ENCODE measurements at places on chromosomes 6 and 20.

DNA sequence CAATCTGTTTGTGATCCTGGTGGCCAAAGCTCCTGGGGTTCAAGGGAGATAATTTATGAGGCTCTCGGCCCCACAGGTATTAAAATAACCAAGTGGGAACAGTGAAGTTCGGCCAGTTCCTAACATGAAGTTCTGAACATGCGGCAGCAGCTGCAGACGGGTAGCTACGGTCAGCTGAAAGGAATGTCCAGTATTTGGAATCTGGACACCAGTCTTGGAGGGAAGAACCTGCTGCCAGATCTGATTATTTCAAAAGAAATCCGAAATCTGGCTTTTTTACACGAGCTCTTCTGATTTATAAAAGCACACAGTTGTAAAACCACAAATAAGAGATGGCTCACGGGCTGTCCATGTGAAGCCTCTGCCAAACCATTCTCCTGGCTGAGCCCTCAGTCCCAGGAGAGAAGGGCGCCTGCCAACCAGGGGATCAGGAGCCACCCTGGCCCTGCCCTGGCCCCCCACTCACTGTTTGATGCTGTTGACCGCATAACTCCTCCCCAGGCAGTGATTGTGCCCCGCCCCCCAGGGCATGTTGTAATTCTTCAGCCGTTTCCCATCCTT lies 28.2 kb upstream of the KCNB1 start:
- DNase-seq, result peak; percentile 27

GRCh38 chr6:72421387-72421786 lies 200.5 kb upstream of the KCNQ5 start:
- DNase-seq, result no peak

GRCh38 chr6:142679907-142680700 lies 264.9 kb downstream of the HIVEP2 start:
- no peak for DNase-seq

DNA sequence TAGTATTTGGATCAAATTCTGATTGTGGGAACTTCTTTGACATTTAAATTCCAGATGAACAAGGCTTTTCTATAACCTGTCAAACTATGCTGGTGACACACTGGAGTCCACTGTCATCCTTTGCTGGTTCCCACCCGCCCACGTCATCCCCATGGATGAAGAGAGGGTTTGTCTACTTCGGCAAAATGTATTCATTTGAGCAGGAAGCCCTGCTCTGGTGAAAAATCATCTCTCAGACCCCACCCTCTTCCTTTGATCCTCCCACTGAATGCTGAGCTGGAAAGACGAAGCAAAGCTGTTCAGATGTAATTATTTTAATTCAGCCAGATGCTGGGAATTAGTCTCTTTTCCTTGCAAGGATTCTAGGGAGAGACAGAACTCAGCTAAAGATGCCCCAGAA lies 50.5 kb downstream of the CPNE5 start:
- no peak for DNase-seq

- DNase-seq, result no peak
These were observed 44.1 kb downstream of the SCP2D1 start for GRCh38 chr20:18857640-18858039.

GRCh38 chr6:159969204-159969912 lies 476 bp downstream of the IGF2R start:
- DNase-seq, result no peak

DNA sequence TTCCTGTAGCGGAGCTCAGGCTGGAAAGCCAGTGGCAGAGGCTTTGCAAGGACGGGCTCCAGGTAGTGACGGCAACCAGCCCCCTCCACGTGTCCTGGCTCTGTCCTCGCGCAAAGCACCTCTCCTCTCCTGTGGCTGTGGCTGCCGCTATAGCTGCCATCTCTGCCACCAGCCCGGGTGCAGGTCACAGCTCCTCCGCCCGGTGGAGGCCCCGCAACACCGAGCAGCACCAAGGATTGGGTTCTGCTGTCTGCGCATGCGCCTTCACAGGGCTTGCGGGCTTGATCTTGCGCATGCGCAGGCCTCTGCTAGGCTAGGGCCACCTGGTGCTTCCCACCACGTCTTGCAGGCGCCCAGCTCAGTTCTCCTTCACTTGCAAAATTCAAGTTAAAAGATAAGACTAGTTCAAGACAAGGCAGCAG lies 625.4 kb downstream of the QKI start:
- DNase-seq, result peak; percentile 19

DNA sequence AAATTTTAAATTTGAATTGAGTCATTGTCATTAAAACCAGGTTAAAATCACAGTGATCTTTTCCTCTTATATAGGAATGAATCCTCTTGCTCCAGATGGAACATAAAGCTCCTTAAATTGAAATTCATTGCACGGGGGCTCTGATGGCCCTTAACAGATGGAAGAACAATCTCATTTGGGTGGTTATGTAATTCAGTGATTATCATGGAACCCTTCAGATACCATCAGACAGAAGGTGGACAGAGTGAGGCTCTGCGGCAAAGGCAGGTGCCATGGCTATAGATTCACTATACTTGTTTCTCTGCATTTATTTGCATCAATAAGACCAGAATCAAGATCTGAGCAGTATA lies 17.8 kb upstream of the RNF182 start:
- DNase-seq, result no peak

GRCh38 chr20:24915892-24916291 lies 33.2 kb upstream of the CST7 start:
- peak; percentile 12 for DNase-seq

GRCh38 chr20:47040506-47041125 lies 146.0 kb downstream of the EYA2 start:
- no peak for DNase-seq

DNA sequence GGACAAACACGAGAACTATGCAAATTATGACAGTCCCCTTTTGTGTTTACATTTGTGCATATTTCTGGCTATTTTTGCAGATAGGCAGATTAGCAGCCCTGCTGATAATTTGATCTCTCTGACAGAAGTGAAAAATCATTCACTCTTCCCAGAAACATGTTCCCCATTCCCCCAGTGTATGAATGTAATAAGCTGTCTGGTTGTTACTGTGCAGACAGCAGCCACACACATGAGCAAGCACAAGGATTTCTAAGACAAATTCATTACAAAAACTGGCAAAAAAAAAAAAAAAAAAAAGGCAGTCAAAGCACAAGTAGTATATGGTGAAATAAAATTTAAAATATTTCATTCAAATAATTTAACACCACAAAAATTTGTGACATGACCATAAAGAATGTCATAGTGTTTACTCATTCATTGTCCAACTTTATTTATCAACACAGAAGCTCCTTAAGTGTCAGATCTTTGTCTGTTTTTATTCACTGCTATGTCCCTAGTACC lies 95.5 kb upstream of the VGLL2 start:
- DNase-seq, result no peak

GRCh38 chr6:108097882-108098281 lies 23.3 kb upstream of the OSTM1 start:
- no peak for DNase-seq

- no peak for DNase-seq
These were observed 254.4 kb downstream of the NRN1 start for GRCh38 chr6:5752391-5752680.

- DNase-seq, result no peak
These were observed 304.6 kb downstream of the CDH4 start for GRCh38 chr20:61556673-61557072.

- no peak for DNase-seq
These were observed 118.8 kb upstream of the ZNF217 start for GRCh38 chr20:53712212-53712977.

DNA sequence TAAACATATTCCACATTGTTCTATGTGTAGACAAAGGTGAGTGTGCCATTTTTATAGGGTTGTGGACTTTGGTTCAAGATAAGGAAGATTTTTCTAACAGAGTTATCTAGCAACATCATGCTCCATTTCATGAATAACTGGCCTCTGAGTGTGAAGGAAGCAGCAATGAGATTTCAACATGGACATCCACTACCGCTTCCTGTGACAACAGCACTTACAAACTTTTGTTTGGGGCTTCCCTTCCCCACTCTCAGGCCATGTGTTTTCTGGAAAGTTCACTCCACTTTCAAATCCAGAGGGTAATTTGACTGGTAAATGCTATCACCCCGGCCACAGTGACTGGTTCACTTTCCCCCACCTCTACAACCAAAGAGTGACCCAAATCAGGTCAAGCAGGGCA lies 38.1 kb upstream of the PROKR2 start:
- no peak for DNase-seq

- DNase-seq, result no peak
These were observed 19.3 kb downstream of the SLC13A3 start for GRCh38 chr20:46631874-46632446.

- peak; percentile 48 for DNase-seq
These were observed 39.1 kb downstream of the EPB41L2 start for GRCh38 chr6:131023834-131024504.

GRCh38 chr20:58287638-58288037 lies 21.9 kb upstream of the RAB22A start:
- DNase-seq, result no peak

GRCh38 chr6:20444786-20445271 lies 43.1 kb downstream of the E2F3 start:
- no peak for DNase-seq

DNA sequence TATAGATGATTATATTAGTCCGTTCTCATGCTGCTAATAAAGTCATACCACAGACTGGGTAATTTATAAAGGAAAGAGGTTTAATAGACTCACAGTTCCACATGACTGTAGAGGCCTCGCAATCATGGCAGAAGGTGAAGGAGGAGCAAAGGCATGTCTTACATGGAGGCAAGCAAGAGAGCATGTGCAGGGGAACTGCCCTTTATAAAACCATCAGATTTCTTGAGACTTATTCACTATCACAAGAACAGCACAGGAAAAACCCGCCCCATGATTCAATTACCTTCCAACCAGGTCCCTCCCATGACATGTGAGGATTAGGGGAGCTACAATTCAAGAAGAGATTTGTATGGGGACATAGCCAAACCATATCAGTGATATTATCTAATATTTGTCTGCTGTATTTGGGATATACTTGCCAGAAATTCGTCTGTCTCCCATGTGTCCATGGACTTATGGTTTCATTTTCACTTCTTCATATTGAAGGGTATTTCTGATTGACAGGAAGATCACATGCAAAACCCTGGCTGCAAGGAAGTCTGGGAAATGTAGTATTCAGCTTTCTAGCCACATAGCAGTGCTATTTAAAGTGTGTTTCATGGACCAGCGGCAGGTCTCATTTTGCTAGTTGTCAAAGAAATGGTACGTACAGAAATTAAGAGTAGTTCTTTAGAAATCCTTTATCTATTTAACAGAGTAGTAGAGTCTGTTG lies 50.5 kb upstream of the PAK5 start:
- no peak for DNase-seq

- DNase-seq, result no peak
These were observed 4.2 kb downstream of the MOG start for GRCh38 chr6:29661071-29661470.

- DNase-seq, result peak; percentile 60
These were observed 1.2 kb downstream of the TRAF3IP2 start for GRCh38 chr6:111604259-111605099.

DNA sequence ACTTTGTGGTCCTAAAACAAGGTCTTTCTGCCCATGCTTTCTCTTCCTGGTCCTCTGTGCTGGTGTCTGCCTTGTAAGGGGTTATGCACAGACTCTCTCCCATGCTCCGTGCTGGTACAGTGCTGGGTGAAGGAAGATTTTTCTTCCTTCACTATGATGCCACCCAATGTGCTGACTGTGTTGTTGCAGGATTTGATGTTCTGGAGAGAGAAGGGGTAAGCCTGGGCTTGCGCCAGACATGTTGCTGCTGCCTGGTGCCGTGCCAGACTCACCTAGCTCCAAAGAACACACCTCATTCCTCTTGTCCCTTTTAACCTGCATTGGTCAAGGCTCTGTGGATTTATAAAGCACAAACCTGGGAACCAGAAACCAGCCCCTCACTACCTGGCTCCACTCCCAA lies 28.4 kb upstream of the ARMH2 start:
- DNase-seq, result no peak

- no peak for DNase-seq
These were observed 19.6 kb downstream of the TTBK1 start for GRCh38 chr6:43262780-43263313.

- DNase-seq, result no peak
These were observed 5.6 kb downstream of the NR2E1 start for GRCh38 chr6:108171291-108171917.

DNA sequence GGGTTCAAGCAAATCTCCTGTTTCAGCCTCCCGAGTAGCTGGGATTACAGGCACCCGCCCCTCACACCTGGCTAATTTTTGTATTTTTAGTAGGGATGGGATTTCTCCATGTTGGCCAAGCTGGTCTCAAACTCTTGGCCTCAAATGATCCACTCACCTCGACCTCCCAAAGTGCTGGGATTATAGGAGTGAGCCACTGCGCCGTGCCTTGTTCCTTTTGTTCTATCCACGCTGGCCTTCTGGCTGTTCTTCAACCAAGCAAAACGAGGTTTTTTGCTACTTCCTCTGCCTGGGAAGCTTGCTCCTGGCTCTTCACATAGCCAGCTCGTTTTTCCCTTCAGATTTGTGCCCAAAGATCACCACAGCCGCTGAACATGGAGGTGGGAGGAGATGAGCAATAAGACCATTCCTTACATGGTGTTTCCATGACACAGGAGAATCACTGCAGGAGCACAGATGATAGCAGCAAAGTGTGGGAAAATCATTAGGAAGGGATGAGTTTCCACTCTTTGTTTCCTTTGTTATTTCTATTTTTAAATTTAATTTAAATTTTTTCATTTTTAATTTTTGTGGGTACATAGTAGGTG lies 201.0 kb upstream of the ZNF217 start:
- DNase-seq, result no peak

DNA sequence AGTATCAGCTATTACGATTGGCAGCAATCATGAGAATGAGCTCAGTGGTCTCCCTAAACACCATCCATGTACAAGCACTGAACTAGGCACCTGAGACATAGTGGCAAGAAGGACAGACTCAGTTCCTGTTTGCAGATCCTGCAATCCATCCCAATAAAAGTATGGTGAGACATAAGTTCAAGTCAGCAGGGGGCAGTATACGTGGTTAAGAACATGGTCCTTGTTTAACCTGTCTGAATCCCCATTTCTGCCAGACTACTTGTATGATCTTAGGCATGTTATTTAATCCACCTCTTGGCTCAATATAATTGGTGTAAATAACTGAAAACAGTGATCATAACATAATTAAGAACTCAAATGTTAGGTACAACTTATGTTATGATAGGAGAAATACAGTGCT lies 33.2 kb upstream of the PNISR start:
- no peak for DNase-seq

GRCh38 chr6:47681201-47681990 lies 17.0 kb upstream of the ADGRF4 start:
- no peak for DNase-seq

DNA sequence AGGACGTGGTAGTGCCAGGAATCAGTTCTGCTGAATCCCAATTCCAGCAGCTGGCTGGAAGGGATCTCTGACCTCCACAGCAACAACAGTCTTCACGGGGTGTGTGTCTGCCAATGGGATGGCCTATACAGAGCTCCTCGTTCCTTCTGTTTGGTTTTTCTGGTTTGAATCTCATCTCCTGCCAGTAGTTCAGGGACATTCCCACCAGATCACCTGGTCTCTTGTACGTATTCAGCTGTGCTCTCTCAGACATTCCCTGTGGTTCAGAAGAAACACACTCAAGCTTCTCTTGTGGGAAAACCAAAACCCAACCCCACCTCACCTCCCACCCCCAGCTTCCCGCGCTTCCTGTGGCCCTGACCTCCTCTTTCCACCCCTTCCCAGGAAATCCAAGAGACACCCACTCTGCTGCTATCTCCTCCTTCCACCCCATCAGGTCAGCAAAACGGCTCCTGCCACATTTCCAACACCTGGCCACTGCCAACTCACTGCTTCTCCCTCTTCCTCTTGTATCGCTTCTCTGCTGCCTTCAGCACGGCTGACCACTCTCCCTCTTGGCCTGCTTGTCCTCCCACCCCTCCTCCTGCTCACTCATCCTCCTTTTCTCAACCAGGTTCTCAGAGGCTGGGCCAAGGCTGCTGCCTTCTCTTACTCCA lies 63.3 kb upstream of the PTGIS start:
- DNase-seq, result no peak
